ENCODE measurements at places on chromosomes 5 and 9.

GRCh38 chr5:115531787-115532367 is 12.7 kb downstream of the FEM1C start:
- no peak for DNase-seq

GRCh38 chr5:143558048-143558447 is 154.6 kb upstream of the NR3C1 start:
- DNase-seq = no peak

- no peak for DNase-seq
These were observed 194.7 kb downstream of the CDH9 start for GRCh38 chr5:26843677-26844076.

- no peak for DNase-seq
These were observed 275.2 kb upstream of the DMAC1 start for GRCh38 chr9:8074713-8075286.

DNA sequence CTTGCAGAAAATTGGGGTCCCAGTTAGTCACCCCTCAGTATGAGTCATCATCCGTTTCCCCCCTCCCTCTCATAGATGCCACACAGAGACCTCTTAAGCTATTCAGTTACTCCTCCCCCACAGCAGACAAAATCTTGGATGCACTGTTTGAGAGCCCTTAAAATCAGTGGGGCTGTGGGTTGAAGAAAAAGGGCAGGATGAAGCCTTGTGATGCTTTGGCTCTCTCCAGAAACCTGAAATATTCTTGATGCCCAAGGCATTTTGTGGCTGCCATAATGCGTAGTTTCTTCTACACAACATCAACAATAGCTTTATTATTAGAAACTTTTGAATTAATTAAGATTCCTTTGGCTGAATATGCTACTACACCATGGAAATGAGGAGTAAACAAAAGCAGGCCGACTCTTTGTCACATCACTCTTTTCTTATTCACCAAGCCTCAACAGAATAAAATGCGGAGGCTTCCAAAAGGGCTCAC is 133.8 kb downstream of the MRPS30 start:
- no peak for DNase-seq

GRCh38 chr5:38892363-38892762 is 46.6 kb downstream of the OSMR start:
- DNase-seq = no peak

GRCh38 chr9:138022121-138022741 is 144.6 kb downstream of the CACNA1B start:
- peak; percentile 80 for DNase-seq

DNA sequence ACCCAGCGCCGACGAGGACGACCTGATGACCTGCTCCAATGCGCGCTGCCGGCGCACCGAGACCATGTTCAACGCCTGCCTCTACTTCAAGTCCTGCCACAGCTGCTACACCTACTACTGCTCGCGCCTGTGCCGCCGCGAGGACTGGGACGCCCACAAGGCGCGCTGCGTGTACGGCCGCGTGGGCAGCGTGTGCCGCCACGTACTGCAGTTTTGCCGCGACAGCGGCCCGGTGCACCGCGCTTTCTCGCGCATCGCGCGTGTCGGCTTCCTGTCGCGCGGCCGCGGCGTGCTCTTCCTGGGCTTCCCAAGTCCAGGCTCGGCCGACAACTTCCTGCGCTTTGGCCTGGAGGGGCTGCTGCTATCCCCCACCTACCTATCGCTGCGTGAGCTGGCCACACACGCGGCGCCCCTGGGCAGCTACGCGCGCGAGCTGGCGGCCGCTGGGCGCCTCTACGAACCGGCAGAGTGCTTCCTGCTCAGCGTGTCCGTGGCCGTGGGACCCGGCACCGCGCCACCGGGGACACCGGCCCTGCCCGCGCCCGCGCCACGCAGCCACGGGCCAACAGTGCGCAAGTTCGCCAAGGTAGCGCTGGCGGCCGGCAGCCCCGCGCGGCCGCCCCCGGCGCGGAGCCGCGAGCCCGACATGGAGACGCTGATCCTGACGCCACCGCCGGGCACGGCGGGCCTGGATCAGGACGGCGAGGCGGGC is 2.7 kb upstream of the PHPT1 start:
- DNase-seq = no peak

DNA sequence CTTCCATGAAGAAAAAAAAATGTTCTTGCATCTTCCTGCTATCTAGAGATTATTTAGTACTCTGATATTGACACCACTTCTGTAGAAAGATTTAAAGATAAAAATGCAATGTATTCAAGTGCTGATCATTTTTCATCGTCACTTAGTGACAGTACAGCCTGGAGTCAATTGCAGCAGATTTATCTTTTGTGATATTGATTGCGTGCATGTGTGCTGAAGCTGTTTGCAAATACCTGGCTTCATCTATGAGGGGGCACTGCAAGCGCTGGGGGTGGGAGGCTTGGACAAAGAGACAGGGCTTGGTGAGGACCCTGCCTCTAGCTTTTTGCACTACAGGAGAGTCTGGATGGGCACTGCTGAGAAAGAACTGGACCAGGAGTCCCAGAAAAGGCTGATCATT is 38.0 kb upstream of the MED27 start:
- no peak for DNase-seq

DNA sequence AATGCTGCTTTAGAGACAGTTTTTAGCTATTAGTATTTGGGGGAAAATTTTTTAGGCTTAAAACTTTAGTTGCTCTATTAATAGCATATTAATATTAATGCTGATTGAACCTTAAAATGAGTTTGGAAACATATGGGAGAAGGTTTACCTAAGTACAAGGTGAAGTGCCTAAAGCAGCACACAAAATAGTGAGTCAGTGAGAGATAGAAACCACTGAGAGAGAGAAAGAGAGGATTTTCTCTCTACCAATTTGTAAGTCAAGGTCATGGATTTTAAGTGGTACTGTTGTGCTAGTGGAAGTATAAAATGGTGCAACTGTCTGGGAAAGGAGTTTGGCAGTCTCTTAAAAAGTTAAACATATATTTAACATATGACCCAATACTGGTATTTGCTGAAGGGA is 64.9 kb downstream of the MARCHF3 start:
- no peak for DNase-seq

DNA sequence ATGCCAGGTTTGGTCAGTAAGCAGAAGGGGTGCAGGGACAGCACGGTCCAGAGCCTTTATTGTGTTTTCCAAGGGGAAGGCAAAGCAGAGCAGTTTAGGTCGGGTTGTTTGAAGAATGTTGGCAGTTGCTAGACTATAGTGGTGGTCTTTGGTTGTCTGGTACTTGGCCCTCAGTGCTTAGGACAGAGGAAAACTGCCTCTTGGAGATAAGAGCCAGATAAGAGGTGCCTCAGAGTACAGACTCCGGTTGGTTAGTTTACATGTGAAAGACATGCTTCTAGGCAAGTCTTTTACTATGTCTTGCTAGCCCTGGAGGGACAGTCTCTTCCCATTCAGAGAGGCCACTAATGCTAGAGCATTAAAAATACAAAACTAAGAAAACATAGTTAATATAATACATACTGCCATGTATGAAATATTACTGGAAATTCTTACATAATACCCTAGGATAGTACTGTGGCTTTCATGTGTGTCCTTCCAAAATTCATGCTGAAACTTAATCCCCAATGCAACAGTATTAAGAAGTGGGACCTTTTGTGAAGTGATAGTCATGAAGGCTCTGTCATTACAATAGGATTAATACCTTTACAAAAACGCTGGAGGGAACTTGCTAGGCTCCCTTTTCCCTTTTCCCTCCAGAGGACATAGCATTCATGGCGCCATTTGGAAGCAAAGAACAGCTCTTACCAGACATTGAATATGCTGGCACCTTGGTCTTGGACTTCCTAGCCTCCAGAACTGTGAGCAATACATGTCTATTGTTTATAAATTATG is 280.4 kb downstream of the TMEM167A start:
- no peak for DNase-seq

DNA sequence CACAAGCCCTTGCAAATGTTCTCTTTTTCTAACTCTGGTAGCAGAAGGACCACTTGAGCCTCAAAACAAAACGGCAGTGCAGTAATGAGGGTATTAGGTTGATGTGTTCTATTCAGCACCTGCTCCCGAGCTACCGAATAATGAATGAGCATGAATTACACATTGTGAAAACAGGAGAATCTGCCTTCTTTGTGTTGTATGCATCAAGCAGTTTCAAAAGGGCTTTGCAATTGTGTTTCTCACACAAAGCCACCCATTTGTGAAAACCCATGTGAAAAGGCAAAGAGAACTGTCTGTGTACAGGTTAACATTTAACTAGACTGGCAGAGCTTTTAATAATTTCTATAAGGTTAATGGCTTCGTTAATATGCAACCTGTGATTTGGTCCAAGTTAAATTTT is 97.8 kb downstream of the STK32A start:
- peak; percentile 40 for DNase-seq

DNA sequence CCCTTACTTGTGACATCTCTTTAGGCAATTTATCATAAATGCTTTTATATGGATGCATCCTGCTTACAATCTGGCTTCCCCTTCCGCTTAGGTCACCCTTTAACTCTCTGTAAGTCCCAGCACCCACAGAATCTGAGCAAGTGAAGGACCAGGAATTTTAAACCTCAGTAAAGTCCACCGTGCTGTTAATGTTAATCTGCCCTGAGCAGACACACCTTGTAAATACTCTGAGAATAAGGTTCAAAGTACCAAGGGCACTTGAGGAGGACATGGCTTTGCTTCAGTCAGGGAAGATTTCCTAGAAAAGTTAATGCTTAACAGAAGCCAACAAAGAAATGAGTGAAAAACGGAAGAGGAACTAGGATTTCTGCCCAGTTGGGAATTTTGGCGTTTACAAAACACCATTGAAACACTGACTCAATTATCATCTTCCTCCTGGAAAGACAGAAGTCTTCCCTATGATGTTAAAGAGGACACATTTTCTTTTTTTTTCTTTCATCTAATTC is 26.4 kb upstream of the TTC39B start:
- DNase-seq = no peak

DNA sequence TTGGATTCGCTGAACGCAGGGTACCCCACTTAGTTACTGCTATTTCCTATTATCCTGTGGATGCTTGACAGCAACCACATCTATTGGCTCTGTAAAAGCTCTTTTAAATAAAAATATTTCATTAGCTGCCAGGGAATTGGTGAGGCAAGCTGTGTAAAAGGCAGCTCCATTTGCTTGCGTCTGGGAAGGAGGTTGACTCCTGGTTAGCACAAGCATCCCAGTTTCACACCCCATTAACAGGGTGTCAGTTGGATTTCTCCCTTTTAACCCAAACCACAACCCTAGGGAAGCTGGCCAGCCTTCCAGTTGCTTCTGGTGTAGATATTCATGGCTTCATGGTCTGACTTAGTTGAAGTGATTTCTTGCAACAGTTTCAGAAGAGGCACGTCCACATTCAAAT is 151.0 kb downstream of the GPBP1 start:
- no peak for DNase-seq

DNA sequence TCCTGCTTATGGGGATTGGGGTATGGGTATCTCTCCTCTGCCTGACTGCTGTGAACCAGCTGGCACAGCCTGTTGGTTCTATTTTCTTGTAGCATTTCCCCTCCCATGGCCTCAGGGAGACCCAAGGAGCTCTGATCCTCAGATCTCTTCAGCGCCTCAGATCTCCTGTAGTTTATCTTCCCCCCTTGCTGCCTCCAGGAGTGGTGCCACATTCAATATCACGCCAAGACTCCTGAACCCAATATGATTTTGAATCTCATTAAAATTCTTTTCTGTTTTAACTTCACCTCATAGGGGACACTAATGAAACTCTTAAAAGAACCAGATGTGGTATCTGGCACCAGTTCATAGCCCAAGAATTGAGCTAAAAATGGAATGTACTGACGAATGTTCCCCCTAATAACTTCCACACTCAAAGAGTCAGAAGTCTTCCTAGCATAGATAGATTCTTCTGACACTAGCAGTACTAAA is 59.6 kb upstream of the LIFR start:
- DNase-seq = no peak

DNA sequence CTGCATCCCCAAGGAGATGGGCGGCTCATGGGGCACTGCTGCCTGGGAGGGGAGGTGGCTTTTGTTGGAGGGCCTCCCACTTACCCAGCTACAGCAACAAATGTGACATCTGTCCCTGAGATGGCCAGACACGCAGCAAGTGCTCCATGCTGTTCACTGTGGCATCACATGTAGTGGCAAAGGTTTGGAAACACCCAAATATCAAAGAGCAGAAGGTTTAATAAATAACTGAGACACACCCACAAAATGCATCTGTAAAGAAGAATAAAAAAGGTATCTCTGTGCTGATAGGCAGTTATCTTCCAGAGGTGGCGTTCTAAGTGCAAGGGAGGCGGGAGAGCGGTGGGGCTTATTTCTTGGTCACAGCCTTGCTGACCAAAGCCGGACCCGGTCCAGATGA is 23.3 kb upstream of the CLPTM1L start:
- no peak for DNase-seq
